ENCODE measurements at places on chromosomes 3 and 15.

DNA sequence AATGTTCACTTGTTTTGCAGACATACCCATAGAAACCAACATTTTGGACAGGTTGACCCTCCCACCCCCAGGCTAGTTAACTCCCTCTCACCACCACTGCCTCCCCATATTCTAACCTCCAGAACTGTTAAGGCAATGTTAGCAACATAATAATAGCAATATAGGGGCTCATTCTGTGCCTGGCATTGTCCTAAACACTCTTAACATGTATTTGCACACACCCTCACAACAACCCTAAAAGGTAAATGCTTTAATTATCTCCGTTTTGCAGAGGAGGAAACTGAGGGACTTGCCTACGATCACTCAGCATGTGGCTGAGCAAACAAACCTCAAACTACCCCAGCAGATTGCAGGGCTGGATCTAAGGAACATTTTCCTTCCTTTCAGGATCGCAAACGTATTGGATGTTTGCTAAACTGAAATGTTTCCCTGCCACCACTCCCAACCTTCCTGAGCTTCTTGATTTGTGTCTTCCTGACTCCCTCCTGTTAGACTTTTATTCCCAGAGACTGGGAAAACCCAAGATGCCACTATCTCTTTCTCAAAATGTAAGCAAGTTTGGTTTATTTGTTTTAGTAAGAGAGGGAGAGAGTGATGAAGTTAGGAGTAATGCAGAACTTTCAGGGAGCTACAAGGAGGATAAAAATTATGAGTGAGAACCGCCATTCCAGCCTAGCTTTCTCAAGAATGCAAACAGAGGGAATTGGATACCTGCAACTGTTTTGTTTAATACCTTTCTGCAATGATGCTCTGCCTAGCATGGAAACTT lies 1.3 kb downstream of the SCG5 start:
- DNase-seq, result no peak

- DNase-seq, result no peak
Observed at GRCh38 chr3:65334045-65334665, 646.4 kb upstream of the ADAMTS9 start.

- DNase-seq, result no peak
Observed at GRCh38 chr3:178522200-178523052, 13.8 kb upstream of the KCNMB2 start.

DNA sequence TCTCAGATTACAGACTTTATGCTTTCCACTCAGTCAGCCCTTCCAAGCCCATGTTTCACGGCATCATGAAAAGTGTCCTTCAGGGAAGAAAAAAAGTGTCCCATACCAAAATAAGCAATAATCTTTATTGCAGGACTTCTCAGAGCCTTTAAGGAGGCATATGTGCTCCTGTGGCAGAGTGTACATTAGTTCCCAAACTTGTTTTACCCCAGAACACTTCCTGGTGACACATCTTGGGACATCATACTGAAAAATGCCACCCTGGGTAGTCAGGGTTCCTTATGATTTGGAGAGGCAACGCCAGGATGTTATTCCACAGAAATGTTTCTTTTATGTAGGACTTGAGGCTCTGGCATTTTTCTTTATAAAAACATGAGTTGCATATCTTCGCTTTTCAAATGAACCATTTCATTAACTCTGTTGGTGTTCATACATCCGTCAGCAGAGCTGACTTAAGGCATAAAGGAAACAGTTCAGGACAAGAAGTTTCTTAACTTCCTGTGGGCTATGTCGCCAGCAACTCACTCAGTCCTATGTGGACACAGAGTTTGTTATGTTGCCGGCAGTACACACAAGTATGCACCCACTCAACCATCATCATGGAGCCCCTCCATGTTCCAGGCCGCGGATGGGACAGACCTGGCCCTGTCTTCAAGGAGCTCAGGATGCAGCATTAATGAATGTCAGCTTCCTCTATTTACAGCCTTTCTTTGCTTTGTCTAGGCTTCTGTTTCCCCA lies 63.8 kb downstream of the CASR start:
- DNase-seq, result no peak

Data from activated CD4-positive, alpha-beta T cell treated with anti-CD3 and anti-CD28 coated beads, Interleukin-2, amount 50 U/mL, for 1 hour (primary cell).